ENCODE measurements at places on chromosomes 4 and X.

DNA sequence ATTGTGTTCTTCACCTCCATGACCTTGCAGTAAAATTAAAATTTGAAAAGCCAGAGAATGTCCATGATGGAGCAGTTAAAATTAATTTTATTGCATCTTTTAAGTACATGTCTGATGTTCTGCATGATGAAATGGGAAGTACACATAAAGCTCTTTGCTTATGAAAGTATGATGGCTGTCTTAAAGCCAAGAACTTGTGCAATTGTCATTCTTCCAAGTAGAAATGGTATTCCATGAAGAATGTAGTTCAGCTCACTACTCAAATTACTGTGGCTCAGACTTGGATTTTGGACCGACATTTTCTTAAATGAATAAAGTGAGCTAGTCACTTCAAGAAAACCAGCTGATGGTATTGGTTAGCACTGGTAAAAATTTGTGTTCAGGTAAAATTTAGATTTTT lies 161.7 kb upstream of the CXCL13 start:
- no peaks in the 10 kb centered on the region for H3K4me1 ChIP-seq
- no peaks in the 10 kb centered on the region for H3K27me3 ChIP-seq
- no peaks in the 10 kb centered on the region for H3K36me3 ChIP-seq
- H3K27ac ChIP-seq: no peak overlapping the region
- DNase-seq: no peak

DNA sequence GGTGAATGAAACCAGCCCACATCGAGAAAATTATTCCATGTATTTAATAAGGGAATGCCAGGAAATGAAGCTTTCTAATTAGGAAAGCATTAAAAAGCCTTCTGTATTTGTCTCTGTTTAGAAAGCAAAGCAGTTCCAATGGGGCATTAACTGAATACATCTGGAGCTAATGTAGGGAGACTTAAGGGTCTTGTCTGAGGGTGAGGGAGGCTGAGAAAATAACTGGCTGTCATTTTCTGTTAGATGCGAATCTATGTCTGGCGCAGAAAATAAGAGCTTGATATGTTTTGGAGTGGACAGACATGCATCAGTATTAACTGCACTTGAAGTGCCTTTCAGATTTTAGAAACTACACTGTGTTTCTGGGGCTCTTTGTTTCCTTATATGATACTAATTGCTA lies 111.3 kb downstream of the KLHL8 start:
- no peaks in the 10 kb centered on the region for H3K27me3 ChIP-seq
- DNase-seq: no peak
- peaks cover 13% of the 10 kb centered on the region for H3K36me3 ChIP-seq
- no peaks in the 10 kb centered on the region for H3K4me1 ChIP-seq

- no peak overlapping the region for H3K4me3 ChIP-seq
- H3K27ac ChIP-seq: no peak overlapping the region
- H3K4me1 ChIP-seq: peaks cover 22% of the 10 kb centered on the region
- H3K36me3 ChIP-seq: peaks cover 7% of the 10 kb centered on the region
- no peaks in the 10 kb centered on the region for H3K27me3 ChIP-seq
Measured at GRCh38 chrX:44913656-44914531, 40.9 kb downstream of the KDM6A start.

GRCh38 chrX:145292218-145292617 lies 44.9 kb downstream of the SPANXN1 start:
- H3K4me3 ChIP-seq: no peak overlapping the region
- no peak overlapping the region for H3K27ac ChIP-seq
- H3K27me3 ChIP-seq: no peaks in the 10 kb centered on the region
- no peaks in the 10 kb centered on the region for H3K36me3 ChIP-seq

DNA sequence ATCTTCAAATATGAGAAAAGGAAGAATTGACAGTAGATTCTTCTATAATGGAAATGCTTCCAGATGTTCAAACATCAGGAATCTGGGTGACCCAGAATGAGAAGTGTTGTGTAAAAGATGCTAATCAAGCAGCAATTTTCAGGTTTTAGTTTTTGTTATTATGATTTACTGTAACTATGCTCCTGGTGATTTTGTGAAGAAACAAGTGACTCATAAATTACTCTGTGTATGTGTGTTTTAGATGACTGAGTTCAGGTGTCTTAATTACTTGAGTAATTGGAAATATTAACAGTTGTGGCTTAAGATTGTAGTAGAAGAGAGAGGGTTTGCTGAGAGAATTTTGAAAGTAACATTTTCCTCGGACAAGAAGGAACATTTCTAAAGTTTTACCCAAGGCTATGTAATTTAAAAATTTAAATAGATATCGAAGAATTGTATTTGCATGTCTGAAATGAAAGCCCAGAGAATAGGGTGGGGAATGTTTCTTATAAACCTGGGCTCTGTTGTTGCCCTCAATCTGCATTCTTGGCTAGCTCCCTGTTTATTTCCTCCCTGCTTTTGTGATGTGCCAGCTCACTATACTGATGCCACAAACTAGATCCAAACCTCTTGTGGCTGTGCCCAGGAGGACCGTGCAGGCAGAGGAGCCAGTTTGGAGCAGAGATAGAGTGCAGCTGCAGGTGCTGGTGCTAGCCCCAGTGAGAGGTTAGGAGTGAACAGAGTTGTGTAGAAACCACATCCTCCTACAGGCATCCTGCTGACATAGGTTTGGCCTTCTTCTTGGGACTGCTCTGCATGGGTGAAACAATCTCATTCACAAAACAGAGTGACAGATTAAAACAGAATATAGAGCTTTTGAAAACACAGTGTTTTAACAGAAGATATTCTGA lies 25.4 kb upstream of the TNIP3 start:
- H3K4me1 ChIP-seq: peaks cover 4% of the 10 kb centered on the region
- peaks cover 13% of the 10 kb centered on the region for H3K27me3 ChIP-seq
- H3K36me3 ChIP-seq: no peaks in the 10 kb centered on the region
- DNase-seq: no peak

- H3K27ac ChIP-seq: peak overlapping the region; percentile 86
- peaks cover 31% of the 10 kb centered on the region for H3K4me1 ChIP-seq
- no peak for DNase-seq
- H3K27me3 ChIP-seq: no peaks in the 10 kb centered on the region
Measured at GRCh38 chr4:102601586-102602227, 100.5 kb downstream of the NFKB1 start.

GRCh38 chrX:110866421-110866820 lies 70.8 kb upstream of the CHRDL1 start:
- no peak overlapping the region for H3K27ac ChIP-seq
- DNase-seq: no peak
- no peaks in the 10 kb centered on the region for H3K27me3 ChIP-seq
- no peaks in the 10 kb centered on the region for H3K36me3 ChIP-seq
- no peak overlapping the region for H3K4me3 ChIP-seq

- no peaks in the 10 kb centered on the region for H3K4me1 ChIP-seq
- DNase-seq: no peak
- peaks cover 7% of the 10 kb centered on the region for H3K27me3 ChIP-seq
- H3K4me3 ChIP-seq: no peak overlapping the region
- no peak overlapping the region for H3K27ac ChIP-seq
Measured at GRCh38 chrX:69298466-69299140, 133.3 kb upstream of the PJA1 start.

DNA sequence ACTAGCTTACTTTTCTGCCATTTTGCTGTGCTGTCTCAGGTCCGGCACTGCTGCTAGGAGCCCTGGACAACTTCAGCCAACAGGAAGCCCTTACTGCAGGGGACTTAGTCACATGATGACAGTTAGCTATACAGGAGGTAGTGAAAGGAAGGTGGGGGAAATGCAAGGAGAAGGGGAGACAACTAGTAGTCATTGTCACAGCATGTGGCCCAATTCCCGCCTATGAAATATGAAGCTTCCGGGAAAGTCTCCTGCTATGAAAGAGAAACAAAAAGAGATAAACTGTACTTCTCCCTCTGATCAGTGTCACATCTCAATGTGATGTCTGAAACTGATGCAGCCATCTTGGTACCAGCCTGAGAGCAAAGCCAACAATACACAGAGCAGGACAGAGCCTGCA lies 71.6 kb downstream of the AMELX start:
- H3K27ac ChIP-seq: no peak overlapping the region
- no peak overlapping the region for H3K4me3 ChIP-seq
- peaks cover 8% of the 10 kb centered on the region for H3K4me1 ChIP-seq

GRCh38 chrX:68822641-68823410 lies 6.0 kb upstream of the EFNB1 start:
- DNase-seq: no peak
- no peak overlapping the region for H3K4me3 ChIP-seq
- peaks cover 3% of the 10 kb centered on the region for H3K4me1 ChIP-seq
- H3K36me3 ChIP-seq: no peaks in the 10 kb centered on the region
- peaks cover 19% of the 10 kb centered on the region for H3K27me3 ChIP-seq
- H3K27ac ChIP-seq: no peak overlapping the region

- H3K27me3 ChIP-seq: peaks cover 33% of the 10 kb centered on the region
- DNase-seq: no peak
- peaks cover under 1% of the 10 kb centered on the region for H3K36me3 ChIP-seq
Measured at GRCh38 chrX:11666164-11666563, 444 bp upstream of the ARHGAP6 start.

DNA sequence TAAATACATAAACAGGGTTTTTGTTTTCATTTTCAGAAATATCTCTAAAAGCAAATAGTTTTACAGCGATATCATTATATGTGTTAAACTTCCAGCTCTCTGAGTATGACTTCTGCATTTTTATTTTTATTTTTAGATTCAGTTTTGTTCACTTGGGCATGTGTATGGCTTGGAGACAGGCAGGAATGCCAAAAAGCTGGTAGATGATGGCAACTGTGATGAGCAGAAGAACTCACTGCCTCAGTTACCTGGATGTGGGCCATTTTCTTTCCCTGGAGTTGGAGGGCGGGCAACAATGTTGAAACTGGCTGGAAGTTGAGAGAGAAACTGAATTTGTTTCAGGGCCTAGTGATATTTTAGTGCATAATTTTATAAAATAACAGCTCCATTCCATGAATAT lies 266.4 kb downstream of the ARHGAP24 start:
- peak overlapping the region; percentile 93 for H3K27ac ChIP-seq
- DNase-seq: no peak
- no peaks in the 10 kb centered on the region for H3K27me3 ChIP-seq
- H3K36me3 ChIP-seq: peaks cover 44% of the 10 kb centered on the region

DNA sequence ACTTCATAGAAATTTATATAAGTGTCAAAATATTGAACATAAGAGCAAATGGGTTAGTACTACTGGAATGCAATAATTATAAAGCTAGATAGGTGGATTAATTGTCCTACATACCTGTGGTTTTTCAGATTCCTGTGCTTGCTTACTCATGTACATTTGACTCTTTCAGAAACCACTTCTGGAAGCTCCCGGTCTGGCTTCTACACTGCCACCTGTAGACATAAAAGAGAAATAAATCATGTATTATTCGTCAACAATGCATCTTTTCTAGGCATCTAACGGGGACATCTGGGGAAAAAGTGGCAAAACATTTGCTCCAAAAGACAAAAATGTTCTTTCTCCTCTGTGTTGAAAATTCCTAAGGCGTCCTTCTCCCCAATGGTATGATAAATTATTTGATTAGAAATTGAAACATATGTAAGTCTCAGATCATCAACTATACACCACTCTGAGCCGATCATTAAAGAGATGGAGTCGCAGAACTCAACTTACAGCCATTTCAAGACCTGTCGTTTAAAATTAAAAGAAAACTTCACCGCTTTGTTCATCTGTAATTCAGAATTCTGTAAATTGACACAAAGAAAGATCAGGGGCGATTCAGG lies 648.7 kb upstream of the DIPK2B start:
- H3K27me3 ChIP-seq: peaks cover 10% of the 10 kb centered on the region
- peak overlapping the region; percentile 89 for H3K4me3 ChIP-seq
- DNase-seq: no peak
- no peaks in the 10 kb centered on the region for H3K36me3 ChIP-seq

DNA sequence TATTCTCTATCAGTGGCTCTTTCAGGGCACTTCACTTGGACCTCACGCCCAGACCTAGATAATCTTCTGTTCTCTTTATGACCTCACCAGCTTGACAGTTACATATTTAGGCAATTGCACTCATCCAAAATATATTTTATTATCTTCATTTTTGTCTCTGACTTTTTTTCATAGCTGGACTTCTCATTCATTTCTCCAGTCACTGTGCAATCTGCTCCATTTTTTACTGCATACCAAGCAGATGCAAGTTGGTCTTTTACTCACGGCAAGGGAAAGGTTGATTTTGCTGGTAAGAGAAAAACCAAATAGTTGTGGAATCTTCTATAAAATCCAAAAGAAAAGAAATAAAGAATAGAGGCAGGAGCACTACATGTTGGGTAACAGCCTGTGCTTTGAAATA lies 31.7 kb downstream of the MAD2L1 start:
- no peak overlapping the region for H3K4me3 ChIP-seq
- H3K4me1 ChIP-seq: no peaks in the 10 kb centered on the region
- H3K36me3 ChIP-seq: no peaks in the 10 kb centered on the region
- DNase-seq: no peak
